HepG2 (cell line): ENCODE measurements at places on chromosomes 12 and 14. TPM values are rescaled to one million over a fixed set of nuclear protein-coding genes. Genes with fewer than 3 reads are reported as not detected.

DNA sequence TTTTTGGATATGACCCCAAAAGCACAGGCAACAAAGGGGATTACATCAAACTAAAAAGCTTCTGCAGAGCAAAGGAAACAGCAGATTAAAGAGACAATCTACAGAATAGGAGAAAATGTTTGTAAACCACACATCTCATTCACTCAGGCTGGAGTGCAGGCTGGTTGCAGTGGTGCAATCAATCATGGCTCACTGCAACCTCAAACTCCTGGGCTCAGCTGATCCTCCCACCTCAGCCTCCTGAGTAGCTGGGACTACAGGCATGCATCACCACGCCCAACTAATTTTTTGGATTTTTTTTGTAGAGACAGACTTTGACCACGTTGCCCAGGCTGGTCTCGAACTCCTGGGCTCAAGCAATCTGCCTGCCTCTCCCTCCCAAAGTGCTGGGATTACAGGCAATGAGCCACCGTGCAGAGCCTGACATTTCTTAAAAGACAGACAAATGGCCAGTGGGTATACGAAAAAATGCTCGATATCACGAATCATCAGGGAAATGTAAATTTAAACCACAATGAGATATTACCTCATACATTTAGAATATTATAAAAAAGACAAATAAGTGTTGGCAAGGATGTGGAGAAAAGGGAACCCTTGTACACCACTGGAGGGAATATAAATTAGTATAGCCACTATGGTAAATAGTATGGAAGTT, 9.8 kb downstream of the NCKAP5L start:
- no peaks in the 10 kb centered on the region for H3K27me3 ChIP-seq
- H3K4me1 ChIP-seq: peaks cover 20% of the 10 kb centered on the region
- H3K4me3 ChIP-seq: no peak overlapping the region
- no peak for DNase-seq

DNA sequence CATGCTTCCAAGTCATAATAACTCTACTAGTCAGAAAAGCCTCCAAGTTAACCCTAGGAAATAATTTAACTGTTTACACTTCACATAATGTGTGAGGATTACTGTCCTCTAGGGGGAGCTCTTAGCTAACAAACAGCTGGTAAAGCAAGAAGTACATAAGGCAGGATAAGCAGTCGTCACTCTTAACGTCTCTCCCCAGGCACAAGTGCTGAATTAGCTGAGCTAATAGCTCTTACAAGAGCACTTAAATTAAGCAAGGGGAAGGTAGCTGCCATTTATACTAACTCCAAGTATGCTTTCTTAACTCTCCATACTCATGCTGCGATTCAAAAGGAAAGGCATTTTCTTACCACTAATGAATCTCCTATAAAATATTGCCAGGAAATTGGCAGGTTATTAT, 79.3 kb upstream of the TSPAN11 start:
- H3K4me3 ChIP-seq: no peak overlapping the region
- no peaks in the 10 kb centered on the region for H3K36me3 ChIP-seq
- peak; percentile 66 for DNase-seq
- no peak overlapping the region for H3K27ac ChIP-seq
- no peaks in the 10 kb centered on the region for H3K27me3 ChIP-seq
- no peaks in the 10 kb centered on the region for H3K4me1 ChIP-seq

DNA sequence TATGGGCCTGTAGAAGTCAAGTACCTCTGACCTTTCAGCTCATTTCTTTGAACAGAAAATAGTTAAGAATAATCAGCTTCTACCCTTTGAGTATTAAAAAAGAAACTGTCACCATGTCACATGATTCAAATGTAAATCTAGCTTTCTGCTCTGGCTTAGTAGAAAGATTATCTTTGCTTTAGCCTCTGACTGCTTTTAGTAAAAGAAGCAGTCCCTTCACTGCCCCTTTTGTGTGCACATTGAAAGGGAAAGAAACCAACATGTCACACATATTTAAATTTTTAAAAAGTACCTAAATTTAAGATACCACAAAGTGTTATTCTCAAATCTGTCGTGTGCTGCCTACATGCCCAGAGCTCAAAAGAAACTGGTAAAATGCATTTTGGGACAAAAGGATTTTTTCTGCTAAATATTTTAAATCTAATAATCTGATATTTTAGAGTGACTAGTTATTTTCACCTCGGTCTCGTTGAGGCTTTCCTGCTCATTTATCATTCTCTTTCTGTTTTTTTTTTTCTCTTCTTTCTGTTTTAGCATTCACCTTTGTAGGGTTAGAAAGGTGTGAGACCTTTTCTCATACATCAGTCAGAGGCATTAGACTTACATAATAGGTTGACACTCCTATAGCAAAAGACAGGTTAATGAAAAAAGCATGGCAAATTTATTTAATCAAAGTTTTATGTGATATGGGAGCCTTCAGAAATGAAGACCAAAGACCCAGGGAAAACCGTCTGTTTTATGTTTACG, 41.3 kb downstream of the SLC16A7 start:
- H3K27ac ChIP-seq: no peak overlapping the region
- no peaks in the 10 kb centered on the region for H3K27me3 ChIP-seq
- H3K4me3 ChIP-seq: no peak overlapping the region

DNA sequence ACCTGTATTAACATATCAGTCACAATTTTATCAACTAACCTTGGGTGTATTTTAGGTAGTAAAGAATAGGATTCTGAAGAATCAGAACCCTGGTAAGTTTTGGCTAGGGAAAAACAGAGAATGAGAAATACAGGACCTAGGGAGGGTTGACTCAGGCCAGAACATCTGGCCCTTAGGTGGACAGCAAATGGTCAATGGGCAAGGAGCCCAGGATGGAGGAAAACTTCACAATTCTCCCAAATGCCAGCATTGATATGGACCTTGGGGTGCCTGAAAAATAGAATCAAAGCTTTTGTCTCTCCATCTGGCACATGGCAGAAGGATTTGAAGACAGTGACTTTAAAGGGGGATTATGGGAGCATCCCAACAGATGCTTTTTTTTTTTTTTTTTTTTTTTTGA, 32.7 kb upstream of the PRPF39 start:
- no peak overlapping the region for H3K4me3 ChIP-seq
- no peak overlapping the region for H3K27ac ChIP-seq
- no peaks in the 10 kb centered on the region for H3K27me3 ChIP-seq
- 0 out of 2 replicates have a peak, but pooled peaks cover under 1% of the 10 kb centered on the region for H3K4me1 ChIP-seq
- H3K36me3 ChIP-seq: peaks cover 3% of the 10 kb centered on the region; the same call in 1 of the 2 replicates
- DNase-seq: no peak

DNA sequence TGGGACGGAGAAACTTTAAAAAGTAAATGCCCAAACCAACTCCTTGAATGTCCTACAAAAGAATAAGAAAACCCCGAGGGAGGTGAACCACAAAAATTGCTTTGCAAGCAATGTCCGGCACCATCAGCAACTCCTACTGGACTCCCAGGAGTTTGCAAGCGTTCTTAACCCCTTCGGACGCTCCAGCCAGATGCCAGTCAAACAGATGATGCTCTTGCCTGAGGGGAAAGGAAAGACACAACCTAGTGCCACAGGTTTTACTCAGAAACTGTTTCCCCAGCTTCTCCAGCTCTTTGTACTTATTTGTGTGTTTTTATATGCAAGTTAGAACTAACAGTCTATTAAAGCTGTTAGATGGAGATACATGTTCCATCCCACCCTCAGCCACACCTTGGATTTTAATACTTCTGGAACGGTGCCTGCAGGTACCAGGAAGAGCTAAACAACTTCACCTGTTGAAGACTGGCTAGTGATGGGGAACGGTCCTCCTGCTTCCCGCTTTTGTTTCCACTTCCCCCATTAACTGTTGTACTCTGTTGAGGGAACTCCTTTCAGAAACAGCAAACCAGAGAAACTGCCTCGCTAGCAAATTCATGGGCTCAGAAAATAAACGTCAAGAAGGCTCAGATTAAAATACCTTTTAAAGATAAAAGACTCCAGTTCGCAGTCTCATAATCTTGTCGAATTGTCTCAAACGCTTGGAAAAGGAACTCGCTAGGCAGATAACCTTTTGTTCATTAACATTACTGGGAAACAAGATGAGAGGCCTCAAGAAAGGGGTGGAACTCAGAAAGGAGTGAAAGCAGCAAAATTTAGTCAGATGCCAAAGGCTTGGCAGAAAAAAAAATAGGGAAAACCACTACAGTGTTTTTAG, 1.1 kb upstream of the FERMT2 start:
- peaks cover 1% of the 10 kb centered on the region; the same call in 1 of the 3 replicates for H3K36me3 ChIP-seq
- peak; percentile 73 for DNase-seq
- peak overlapping the region; percentile 85 for H3K4me3 ChIP-seq
- H3K27ac ChIP-seq: peak overlapping the region; percentile 96
- H3K4me1 ChIP-seq: peaks cover 46% of the 10 kb centered on the region

GRCh38 chr12:115823635-115824034, 453.9 kb downstream of the MED13L start:
- no peaks in the 10 kb centered on the region for H3K4me1 ChIP-seq
- H3K27ac ChIP-seq: no peak overlapping the region
- no peaks in the 10 kb centered on the region for H3K36me3 ChIP-seq
- no peaks in the 10 kb centered on the region; the same call in 1 of the 2 replicates for H3K27me3 ChIP-seq
- H3K4me3 ChIP-seq: no peak overlapping the region
- DNase-seq: no peak

DNA sequence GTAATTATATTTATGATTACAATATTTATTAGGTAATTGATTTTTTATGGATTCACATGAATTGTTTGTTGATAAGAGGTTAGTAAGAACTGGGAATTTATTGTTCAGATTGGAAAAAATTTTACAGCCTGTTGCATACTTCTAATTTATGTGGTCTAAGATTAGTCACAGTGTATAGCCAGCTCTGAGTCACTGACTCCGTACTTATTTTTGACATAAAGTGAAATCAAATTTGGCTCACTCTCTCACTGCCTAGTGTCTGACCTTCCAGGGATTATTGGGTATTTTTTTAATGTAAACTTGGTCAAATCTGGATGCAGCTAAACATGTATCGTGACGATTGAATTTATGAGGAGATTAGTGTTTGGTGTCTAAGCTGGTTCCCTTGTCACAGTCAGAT, 109.3 kb downstream of the PTPRQ start:
- no peak overlapping the region for H3K27ac ChIP-seq
- H3K4me1 ChIP-seq: no peaks in the 10 kb centered on the region
- H3K36me3 ChIP-seq: no peaks in the 10 kb centered on the region

Gene TAS2R9
- total RNA-seq: 0.11 TPM in 1 of 2 replicates, not detected in the other

Gene PLBD1
- total RNA-seq: not detected in 2 replicates

Gene IFNG-AS1
- total RNA-seq: not detected in 2 replicates
